Testis (tissue), 5 donors: ENCODE measurements at places on chromosomes 3 and 15. TPM values are rescaled to one million over a fixed set of nuclear protein-coding genes. Genes with fewer than 3 reads are reported as not detected.

TM6SF1 gene
- total RNA-seq: 5.0 TPM

DNA sequence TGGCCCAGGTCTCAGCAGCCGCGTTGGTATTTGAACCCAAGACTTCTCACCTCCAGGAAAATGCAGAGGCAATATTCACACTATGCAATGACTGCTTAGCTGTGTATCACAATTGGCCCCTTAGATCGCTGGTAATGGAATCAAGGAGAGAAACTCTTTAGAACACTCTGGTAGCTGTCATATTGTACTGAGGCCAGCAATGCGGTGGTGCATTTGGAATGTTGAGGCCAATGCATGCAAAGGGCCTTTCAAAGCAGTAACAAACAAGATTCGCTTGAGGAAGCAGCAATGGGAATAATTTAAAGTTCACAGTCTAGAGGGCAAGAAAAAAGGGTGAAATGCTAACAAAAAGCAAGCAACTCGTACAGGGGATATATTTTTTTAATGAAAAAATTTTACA, 764.1 kb downstream of the GRM7 start:
- no peaks in the 10 kb centered on the region for H3K4me1 ChIP-seq
- H3K27me3 ChIP-seq: no peaks in the 10 kb centered on the region
- no peak overlapping the region for H3K4me3 ChIP-seq
- no peak for DNase-seq

GRCh38 chr15:48469271-48469670, 138.0 kb downstream of the DUT start:
- no peak overlapping the region for H3K4me3 ChIP-seq
- peak overlapping the region; percentile 21 for H3K27ac ChIP-seq
- H3K4me1 ChIP-seq: peaks cover 7% of the 10 kb centered on the region
- H3K36me3 ChIP-seq: no peaks in the 10 kb centered on the region
- H3K27me3 ChIP-seq: no peaks in the 10 kb centered on the region

CACNA2D3 gene
- 16.5 TPM for total RNA-seq

GRCh38 chr15:83422081-83422480, 25.1 kb upstream of the SH3GL3 start:
- no peak for DNase-seq
- H3K4me1 ChIP-seq: no peaks in the 10 kb centered on the region
- no peaks in the 10 kb centered on the region for H3K27me3 ChIP-seq

GRCh38 chr15:68184616-68185480, 20.3 kb downstream of the CALML4 start:
- no peaks in the 10 kb centered on the region for H3K36me3 ChIP-seq
- H3K27ac ChIP-seq: no peak overlapping the region
- no peak overlapping the region for H3K4me3 ChIP-seq
- H3K27me3 ChIP-seq: no peaks in the 10 kb centered on the region

- H3K4me1 ChIP-seq: peaks cover 15% of the 10 kb centered on the region
- no peak overlapping the region for H3K4me3 ChIP-seq
- DNase-seq: no peak
- H3K27me3 ChIP-seq: no peaks in the 10 kb centered on the region
- H3K36me3 ChIP-seq: no peaks in the 10 kb centered on the region
These were observed 26.0 kb upstream of the MAP4 start for GRCh38 chr3:48042071-48042760.

UROC1 gene
- total RNA-seq: 0.25 TPM

- H3K27me3 ChIP-seq: no peaks in the 10 kb centered on the region
- no peaks in the 10 kb centered on the region for H3K36me3 ChIP-seq
- no peak for DNase-seq
These were observed 23.0 kb downstream of the TNIK start for GRCh38 chr3:171437115-171437756.

DNA sequence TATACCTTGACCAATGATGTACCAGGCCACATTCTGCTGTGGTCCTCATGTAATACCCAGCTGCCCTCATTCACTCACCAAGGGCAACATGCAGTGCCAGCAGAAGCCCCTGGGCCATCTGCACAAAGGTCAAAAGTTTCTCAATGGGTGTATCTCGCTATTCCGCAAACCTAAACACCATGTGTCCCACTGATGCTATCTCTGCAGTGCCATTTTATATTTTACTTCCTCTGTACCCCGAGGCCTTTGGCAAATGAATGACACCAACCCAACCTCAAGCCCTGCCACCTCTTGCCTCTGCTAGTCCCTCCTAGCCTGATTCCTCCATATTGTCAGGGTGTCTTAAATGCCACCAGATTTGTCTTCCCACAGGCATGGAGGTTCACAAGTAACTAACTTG, 59.2 kb downstream of the AAGAB start:
- no peaks in the 10 kb centered on the region for H3K36me3 ChIP-seq
- H3K4me3 ChIP-seq: no peak overlapping the region
- no peaks in the 10 kb centered on the region for H3K27me3 ChIP-seq
- H3K27ac ChIP-seq: peak overlapping the region; percentile 84
- DNase-seq: no peak

- H3K27ac ChIP-seq: no peak overlapping the region
- H3K27me3 ChIP-seq: no peaks in the 10 kb centered on the region
- no peak overlapping the region for H3K4me3 ChIP-seq
- DNase-seq: no peak
- H3K36me3 ChIP-seq: no peaks in the 10 kb centered on the region
- no peaks in the 10 kb centered on the region for H3K4me1 ChIP-seq
These were observed 522.8 kb downstream of the CADM2 start for GRCh38 chr3:85481411-85482212.
